Regular cardiac myocyte (primary cell): ENCODE measurements at places on chromosomes 1 and 21. TPM values are rescaled to one million over a fixed set of nuclear protein-coding genes. Genes with fewer than 3 reads are reported as not detected.

RGS7 gene
- 2.0 and 2.7 TPM in 2 replicates for total RNA-seq

EPHA10 gene
- total RNA-seq, result under 0.01 TPM in 1 of 2 replicates, not detected in the other

CHD5 gene
- under 0.01 TPM in 2 replicates for total RNA-seq

SLC44A5 gene
- total RNA-seq, result 0.38 and 0.56 TPM in 2 replicates

HAO2 gene
- total RNA-seq, result not detected in 2 replicates

ERICH3 gene
- under 0.01 TPM in 1 of 2 replicates, not detected in the other for total RNA-seq

CDC42SE1 gene
- total RNA-seq, result 46.2 and 69.2 TPM in 2 replicates

CD52 gene
- not detected in 2 replicates for total RNA-seq

ZSCAN20 gene
- total RNA-seq, result 10.9 and 12.7 TPM in 2 replicates

PRKAB2 gene
- total RNA-seq, result 11.1 and 25.7 TPM in 2 replicates

WNT4 gene
- under 0.01 TPM in 1 of 2 replicates, not detected in the other for total RNA-seq

C1QC gene
- total RNA-seq, result not detected in 2 replicates

NTPCR gene
- 15.1 and 19.2 TPM in 2 replicates for total RNA-seq

CFAP74 gene
- not detected in 2 replicates for total RNA-seq

SPATC1L gene
- total RNA-seq, result 2.8 and 3.8 TPM in 2 replicates

C8A gene
- total RNA-seq, result not detected in 2 replicates

CACHD1 gene
- 2.7 and 3.4 TPM in 2 replicates for total RNA-seq

C4BPB gene
- total RNA-seq, result not detected in 2 replicates

ZNF683 gene
- not detected in 2 replicates for total RNA-seq

LRRC39 gene
- 0.38 and 1.4 TPM in 2 replicates for total RNA-seq

ARHGAP29 gene
- 60.3 and 96.6 TPM in 2 replicates for total RNA-seq

FAM110D gene
- under 0.01 TPM in 1 of 2 replicates, not detected in the other for total RNA-seq

LCE3D gene
- not detected in 2 replicates for total RNA-seq

GBP4 gene
- 1.1 and 2.3 TPM in 2 replicates for total RNA-seq

SLC41A1 gene
- total RNA-seq, result 20.0 and 20.3 TPM in 2 replicates

SORT1 gene
- total RNA-seq, result 7.3 and 24.2 TPM in 2 replicates

ALX3 gene
- not detected in 2 replicates for total RNA-seq

CNTN2 gene
- total RNA-seq, result under 0.01 TPM in 2 replicates

PRAMEF8 gene
- total RNA-seq, result not detected in 2 replicates

PLPPR4 gene
- total RNA-seq, result 5.2 and 18.9 TPM in 2 replicates

OR10Z1 gene
- total RNA-seq, result not detected in 2 replicates

VAMP4 gene
- 5.0 and 6.8 TPM in 2 replicates for total RNA-seq

ASPM gene
- 4.8 and 37.6 TPM in 2 replicates for total RNA-seq

OLFM3 gene
- not detected in 2 replicates for total RNA-seq

CLCA1 gene
- not detected in 2 replicates for total RNA-seq

HPCA gene
- total RNA-seq, result not detected in 2 replicates

GJB3 gene
- under 0.01 TPM in 2 replicates for total RNA-seq

HES3 gene
- total RNA-seq, result not detected in 2 replicates
